Activated T-cell treated with anti-CD3 and anti-CD28 coated beads for 24 hours (primary cell): ENCODE measurements at places on chromosomes 11 and 22.

- DNase-seq: no peak
Measured at GRCh38 chr22:36417281-36417686, 29.5 kb upstream of the MYH9 start.

DNA sequence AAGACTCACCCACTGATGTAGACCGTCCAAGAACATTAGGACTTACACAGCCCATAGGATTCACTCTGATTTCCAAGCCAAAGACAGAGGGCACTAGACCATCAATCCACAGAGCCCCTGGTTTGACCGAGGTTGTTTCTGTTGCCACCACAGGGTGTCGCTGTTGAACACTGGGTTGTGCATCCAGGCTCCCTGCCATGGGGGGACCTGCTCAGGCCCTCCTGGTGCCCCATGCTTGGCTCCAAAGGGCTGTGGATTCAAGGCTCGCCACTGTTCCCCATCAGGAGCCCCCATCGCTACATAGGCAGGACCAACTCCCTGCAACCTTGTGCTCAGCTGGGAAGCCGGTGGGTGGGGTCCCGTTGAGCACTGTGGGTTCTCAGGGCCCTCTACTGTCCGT, 128.0 kb upstream of the ANO1 start:
- DNase-seq: no peak

- no peak for DNase-seq
Measured at GRCh38 chr11:67613313-67613959, 6.7 kb downstream of the NDUFV1 start.

DNA sequence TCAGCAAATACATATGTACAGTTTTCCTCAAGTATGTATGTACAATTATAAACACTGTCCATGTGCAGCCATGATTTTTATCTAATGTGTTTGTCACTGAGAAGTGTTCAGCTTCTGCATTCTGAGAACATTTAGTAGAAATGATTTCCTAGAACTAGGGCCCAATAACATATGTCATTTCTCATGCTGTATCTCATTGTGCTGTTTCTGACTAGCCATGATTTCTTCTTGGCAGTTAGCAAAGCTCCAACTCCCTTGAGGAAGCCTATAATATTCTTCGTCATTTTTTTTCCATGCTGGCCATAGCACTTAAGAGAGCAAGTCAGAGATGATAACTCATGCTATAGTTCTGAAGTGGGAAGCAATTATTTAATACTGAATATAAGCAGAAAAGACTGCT, 187.8 kb downstream of the DDX10 start:
- no peak for DNase-seq

GRCh38 chr11:8826139-8826786, 84.7 kb upstream of the AKIP1 start:
- DNase-seq: no peak

DNA sequence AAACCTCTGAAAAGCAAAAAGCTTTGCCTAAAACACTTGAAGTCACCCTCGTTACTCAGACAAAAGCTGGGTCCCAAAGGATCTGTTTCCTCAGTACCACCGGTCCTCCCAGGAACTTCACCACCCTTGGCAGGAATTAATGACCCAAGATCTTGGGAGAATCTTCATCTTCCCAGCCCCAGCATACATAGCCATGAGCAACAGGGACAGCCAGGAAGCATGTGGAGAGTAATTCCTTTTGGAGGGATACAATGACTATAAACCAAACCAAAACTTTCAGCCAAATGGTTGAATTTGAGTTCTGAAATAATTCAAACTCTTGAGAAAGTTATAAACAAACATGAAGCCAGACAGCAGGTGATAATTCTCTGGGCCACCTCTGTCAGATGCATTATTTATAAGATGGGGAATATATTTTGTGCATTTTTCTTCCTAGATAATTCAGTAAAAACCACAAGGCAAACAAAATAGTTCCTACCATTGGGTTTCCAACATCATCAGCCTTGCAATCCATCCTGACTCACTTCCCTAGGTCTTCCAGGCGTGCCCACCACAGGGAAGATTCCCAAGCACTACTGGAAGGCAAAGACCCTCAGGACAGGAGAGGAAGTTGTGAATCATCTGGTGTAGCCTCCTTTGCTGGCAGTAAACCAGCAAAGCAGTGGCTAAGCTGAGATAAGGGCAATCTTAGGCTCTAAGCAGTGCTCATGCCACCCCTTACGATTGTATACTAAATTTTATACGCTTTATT, 71.7 kb upstream of the DRD2 start:
- DNase-seq: no peak

DNA sequence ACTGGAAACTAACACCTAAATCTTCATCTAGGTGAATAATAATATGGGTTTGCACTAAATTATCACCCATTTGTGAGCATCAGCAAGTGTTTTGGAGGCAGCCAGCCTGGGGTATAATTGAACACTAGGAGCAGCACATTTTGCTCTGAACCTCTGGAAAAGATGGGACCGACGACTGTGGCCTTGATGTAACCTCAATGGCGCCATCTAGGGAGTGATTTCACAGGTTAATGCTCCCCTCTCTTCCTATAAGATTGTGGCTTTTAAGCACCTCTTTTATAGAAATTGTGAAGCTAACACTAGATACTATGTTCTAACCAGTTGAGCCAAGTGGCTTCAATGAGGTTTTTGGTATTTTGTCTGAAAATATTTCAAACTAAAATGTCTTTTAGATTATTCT, 203.7 kb downstream of the NELL1 start:
- DNase-seq: no peak

DNA sequence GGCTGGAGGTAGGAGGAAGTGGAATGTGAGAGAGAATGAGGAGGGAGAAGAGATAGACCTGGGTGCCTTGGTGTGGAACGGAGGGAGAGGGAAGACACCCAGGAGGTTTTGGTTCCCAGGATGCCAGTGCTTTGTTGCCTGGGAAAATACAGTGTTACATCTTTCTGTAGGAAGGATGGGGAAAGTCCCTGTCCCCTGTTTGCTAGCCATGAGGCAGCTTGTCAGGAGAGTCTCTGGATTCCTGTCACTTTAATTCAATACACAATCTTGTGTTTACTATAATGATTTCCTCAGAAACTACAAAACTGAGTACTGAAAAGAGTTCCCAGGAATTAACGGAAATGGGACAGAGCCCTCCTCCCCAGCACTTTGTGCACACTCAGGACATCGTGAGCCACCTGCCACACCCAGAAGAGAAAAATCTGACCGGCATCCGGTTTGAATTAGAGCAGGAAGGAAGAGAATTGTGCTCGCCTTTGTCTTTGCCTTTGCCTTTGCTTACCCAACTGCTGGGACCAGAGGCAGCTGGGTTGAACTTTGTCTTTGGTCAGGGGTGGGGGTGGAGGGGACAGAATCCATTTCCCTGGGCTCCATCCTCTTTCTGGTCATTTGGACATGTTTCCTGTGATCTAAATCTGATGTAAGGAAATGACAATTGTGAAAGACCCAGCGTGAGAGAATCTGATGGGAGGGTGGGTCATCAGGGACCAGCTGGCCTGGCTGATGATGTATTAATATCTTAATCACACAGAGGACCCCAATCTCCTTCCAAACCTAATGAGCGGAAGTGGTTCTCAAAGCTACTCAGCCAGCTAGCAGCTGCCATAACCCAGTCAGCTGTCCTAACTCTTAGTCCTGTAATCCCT, 1.3 kb upstream of the LIMK2 start:
- no peak for DNase-seq

- no peak for DNase-seq
Measured at GRCh38 chr11:130114726-130115125, 44.9 kb upstream of the ST14 start.

- DNase-seq: no peak
Measured at GRCh38 chr11:34552270-34552669, 38.7 kb upstream of the ELF5 start.

- DNase-seq: no peak
Measured at GRCh38 chr11:32563600-32563959, 20.1 kb upstream of the EIF3M start.

DNA sequence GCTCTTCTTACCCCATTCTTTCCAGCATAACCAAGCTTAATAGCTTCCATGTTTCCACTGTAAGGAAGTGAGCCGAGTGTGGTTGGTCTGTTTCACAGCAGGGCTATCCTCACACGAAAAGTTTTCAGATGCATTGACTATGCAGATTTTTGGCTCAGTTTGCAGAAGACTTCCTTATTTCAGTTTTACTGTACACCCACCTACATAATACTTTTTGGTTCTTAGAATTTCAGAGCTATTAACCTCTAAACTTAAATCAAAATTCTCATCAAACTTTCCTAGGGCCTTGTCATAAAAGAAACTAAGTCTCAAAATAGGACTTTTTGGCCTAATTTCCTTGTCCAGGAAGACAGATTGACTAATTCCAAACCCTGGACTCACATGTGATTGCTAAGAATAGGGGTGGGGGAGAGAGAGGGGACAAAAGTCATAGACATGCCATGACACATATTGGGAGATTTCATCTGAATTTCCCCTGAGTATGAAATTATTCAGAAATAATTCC, 7.3 kb upstream of the EHF start:
- DNase-seq: no peak

GRCh38 chr22:19767427-19768341, 7.1 kb downstream of the TBX1 start:
- no peak for DNase-seq

- DNase-seq: no peak
Measured at GRCh38 chr11:130904380-130904779, 11.9 kb downstream of the SNX19 start.

DNA sequence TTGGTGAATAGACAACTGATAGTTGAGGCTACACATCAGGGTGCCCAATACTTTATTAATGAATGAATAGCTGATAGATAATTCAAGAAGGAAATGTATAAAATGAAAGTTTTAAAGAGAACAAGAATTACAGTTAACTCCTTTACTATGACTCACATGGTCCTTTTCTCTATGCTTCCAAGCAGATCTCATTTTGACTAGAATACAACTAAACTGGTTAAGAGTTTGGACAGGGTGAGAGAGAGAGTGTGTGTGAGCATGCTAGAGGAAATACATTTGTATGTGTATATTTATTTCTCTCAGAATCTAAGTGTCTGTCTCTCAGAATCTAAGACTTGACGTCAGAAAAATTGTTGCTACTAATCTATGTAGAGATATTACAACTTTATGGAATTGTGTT, 66.7 kb downstream of the SIK2 start:
- no peak for DNase-seq
